EL (cell line): ENCODE measurements at places on chromosomes 3 and 15.

GRCh38 chr3:170848292-170848917, 21.6 kb downstream of the RPL22L1 start:
- DNase-seq = peak; percentile 25

- DNase-seq = no peak
These were observed 57.8 kb downstream of the DTWD1 start for GRCh38 chr15:49678655-49679054.

DNA sequence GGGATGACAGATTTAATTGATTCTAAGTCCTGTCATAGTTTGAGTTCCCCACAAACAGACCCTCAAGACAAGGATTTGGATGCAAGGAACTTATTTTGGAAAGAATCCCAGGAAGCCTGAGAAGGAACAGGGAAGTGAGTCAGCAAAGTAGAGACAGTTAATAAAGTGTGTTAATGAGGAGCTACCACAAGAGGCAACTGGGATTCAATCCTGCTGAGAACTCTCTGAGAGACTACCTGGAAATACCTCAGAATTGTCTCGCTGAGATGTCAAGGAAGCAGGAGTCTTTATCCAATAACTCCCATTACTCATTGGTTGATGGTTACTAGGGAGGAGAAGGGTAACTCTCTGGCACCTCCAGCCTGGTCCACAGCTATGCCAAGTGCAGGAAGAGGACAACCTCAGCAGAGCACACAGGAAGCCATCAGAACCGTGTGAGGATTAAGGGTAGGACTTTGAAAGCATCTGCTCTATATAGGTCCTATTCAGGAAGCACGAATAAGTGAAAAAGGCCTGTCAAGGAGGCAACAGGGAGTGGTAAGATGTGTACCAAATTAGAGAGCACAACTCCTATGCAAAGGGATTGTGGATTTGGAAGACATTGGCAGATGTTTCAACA, 311.1 kb upstream of the KCNH8 start:
- no peak for DNase-seq

DNA sequence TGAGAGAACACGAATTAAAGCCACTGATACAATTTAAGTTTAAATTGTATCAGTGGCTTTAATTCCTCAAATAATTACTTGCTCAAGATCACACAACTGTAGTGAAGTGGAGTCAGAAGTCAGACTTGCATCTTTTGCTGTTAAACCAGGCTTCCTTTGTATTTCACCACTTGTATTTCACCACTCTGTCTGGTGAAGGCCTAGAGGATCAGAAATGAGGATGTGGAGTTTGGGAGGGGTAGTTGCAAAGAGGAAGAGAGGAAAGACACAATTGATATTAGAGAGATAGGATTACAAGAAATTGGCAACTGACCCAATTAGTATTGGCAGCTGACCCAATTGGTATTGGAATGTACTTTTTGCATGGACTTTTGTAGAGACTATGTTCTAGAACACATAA, 288.1 kb upstream of the GPR149 start:
- no peak for DNase-seq

DNA sequence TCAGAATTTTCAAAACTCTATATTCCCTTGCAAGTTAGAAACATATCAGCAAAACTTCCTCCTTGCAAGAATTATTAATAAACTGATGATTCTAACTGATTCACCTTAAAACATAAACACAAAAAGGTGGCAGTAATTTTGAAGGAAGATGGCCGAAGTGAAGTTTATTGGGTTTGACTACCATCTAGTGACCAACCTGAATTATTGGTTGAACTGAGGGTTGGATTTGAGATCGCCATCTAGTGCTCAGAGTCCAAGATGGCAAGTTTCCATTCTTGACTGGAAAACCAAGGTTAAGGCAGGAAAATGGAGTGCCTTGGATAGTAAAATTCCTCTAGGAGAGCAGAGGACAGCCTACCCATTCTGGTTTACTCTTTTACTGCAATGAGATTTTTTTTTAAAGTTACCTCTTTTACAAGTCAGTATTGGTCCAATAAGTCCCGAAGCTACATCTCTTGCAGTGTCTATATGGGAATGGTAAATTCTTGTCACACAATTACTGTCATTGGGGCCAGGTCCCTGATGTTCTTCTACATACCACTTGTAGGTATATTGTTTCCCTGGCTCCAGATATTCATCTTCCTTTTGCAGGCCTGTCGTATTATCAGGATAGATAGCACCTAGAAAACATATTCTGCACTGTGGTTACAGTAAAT, 51.6 kb upstream of the CP start:
- DNase-seq = peak; percentile 83

DNA sequence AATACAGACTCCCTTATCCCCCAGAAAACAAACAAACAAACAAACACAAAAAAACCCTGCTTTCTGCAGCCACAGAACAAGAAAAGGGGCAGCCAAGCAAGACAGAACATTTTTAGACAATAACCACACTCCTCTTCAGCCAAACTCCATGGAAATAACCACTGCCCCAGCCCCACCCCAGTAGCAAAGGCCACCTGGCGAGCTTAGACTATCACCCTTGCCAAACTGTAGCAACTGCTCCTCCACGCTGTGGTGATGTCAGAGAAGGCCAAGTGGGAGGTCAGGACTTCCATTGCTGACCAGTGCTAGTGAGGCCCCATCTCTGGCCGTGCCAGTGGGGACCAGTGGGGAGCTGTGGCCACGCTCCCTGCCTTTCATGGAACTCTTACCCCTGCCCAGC, 60.3 kb upstream of the CHRNA7 start:
- DNase-seq = no peak
